ENCODE measurements at places on chromosomes 4 and X.
A peak's percentile ranks its signal among the peaks of the same experiment; 100 is the strongest.

DNA sequence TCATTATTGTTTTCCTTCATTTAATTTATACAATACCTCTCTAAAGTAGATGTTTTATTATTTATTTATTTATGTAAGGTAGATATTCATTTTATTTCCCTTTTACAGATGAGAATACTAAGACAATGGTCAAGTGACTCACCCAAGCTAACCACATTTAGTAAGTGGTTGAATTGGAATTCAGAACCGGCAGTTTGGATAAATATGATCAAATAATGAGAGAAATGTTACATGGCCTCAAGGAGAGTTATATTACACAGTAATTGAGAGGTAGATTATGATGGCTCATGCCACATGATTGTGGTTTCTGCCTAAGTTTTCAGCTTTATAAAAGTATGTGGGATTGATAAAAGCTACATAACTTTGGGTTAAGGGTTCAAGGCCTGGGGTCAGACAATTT, 239.4 kb upstream of the BOD1L1 start:
- DNase-seq = no peak

DNA sequence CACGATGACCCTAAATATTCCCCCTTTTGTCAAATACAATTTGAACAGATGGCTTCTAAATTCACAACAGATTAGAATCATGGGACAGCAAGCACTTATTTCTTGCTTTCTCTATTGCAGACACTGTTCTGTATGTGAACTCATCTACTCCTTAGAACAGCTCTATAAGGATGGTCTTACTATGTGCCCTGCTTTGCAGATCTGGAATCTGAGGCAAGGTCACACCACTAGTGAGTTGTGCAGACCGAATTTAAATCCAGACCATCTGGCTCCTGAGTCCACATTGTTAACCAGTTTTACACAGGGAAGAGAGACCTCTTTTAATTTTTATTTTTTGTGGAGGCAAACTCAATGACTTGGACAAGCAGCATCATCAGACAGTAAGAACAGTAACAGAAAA, 50.2 kb downstream of the GPRIN3 start:
- no peak for DNase-seq

GRCh38 chr4:175703956-175704600, 108.0 kb downstream of the GPM6A start:
- no peak for DNase-seq

GRCh38 chrX:133985164-133985966, at the start of gene GPC3:
Gene GPC3, minus strand, starts transcription at chrX:133985594.
- peak; percentile 68 for DNase-seq

DNA sequence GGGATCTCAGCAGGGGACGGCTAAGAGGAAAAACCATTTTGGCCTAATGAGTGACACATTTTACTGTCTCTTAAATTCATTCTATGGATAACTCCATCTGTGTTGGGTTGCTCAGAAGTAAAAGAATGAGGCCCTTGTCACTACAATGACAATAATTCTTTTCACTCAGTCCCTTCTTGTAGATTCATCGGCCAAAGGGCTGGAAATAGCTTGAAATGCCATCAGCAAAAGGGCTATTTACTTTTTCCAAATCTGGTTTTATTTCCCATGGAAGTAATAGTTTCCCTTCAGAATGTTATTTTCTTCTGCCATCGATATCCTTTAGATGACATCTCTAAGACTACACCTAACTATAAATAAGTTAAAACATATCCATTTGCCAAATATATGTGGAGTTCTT, 7.4 kb downstream of the MEPE start:
- no peak for DNase-seq
